ENCODE measurements at places on chromosomes 1 and 21.

GRCh38 chr1:107673006-107673405 lies 292.0 kb downstream of the VAV3 start:
- no peak for DNase-seq

GRCh38 chr1:45843474-45843905 lies 40.1 kb downstream of the MAST2 start:
- no peak for DNase-seq

GRCh38 chr1:243335292-243335691 lies 79.5 kb downstream of the SDCCAG8 start:
- DNase-seq: no peak

DNA sequence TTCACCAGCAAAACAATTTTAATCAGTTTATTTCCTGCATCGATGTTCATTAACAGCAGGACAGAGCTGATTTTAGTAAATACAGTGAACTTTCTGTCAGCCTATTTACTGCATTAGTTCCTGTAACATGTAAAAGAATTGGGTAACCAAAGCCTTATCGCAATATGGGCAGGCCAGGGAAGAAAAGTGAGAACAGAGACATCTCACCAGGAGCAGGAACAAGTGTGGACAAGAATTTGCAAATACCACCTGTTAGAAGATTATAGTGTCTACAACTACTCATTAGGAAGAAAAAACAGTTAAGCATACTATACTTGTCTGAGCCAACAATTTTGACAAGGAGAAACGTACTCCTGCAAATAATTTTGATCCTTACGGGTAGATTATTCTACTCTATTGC lies 1293.9 kb downstream of the PLA2G4A start:
- DNase-seq: no peak

DNA sequence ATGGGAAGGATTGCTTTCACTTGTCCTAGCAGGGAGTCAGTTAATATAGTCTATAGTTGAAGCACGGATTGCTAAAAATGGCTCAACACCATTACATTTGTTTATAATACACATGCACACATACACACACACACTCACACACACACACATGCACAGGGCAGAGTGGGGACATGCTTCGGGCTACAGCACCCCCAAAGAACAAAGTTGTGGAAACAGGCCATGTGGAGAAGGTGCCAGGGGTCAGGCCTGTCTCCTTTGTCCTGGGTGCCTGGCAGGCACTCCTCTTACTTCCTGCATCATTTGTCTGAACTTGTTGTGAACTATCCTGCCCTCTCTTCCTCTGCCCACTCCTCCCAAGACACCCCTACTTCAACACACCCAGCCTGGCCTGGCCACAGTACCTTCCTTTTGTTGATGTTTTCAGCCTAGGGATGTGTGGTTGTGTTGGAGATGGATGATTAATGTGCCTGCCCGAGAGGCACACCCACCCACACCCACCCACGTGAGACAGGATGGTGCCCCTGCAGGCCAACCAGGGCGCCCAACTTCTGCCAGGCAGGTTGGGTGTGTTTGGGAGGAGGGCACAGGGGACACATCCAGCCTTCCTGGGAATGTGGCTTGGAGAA lies 17.5 kb downstream of the RASSF5 start:
- DNase-seq: no peak

DNA sequence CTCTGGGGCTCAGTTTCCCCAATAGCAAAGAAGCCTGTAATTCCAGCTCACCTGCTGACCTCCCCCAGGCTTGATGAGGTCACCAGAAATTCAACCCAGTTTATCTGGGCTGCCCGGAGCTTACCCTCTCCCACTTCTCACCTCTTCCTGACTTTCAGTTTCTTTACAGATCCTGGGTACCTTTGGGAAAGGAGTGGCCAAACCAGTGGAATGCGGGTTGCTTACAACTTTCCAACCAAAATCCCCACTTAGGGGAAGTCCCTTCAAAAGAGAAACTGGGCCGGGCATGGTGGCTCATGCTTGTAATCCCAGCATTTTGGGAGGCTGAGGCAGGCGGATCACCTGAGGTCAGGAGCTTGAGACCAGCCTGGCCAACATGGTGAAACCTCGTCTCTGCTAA lies 5.9 kb upstream of the MARCKSL1 start:
- DNase-seq: no peak

- DNase-seq: peak; percentile 48
These were observed 1.3 kb downstream of the CDK18 start for GRCh38 chr1:205505791-205506190.

GRCh38 chr1:43913051-43913501 lies 20.5 kb upstream of the ARTN start:
- no peak for DNase-seq
